ENCODE measurements at places on chromosomes 5 and 9. TPM values are rescaled to one million over a fixed set of nuclear protein-coding genes. Genes with fewer than 3 reads are reported as not detected.
A peak's percentile ranks its signal among the peaks of the same experiment; 100 is the strongest.

- H3K27me3 ChIP-seq: peaks cover 79% of the 10 kb centered on the region
- no peak overlapping the region for H3K27ac ChIP-seq
- H3K4me1 ChIP-seq: no peaks in the 10 kb centered on the region
- H3K36me3 ChIP-seq: no peaks in the 10 kb centered on the region
- DNase-seq: no peak
- H3K4me3 ChIP-seq: no peak overlapping the region
Measured at GRCh38 chr5:174609116-174609515, 115.3 kb upstream of the MSX2 start.

- H3K36me3 ChIP-seq: no peaks in the 10 kb centered on the region
- H3K4me3 ChIP-seq: peak overlapping the region; percentile 59
- peak overlapping the region; percentile 84 for H3K27ac ChIP-seq
- DNase-seq: peak; percentile 79
- peaks cover 56% of the 10 kb centered on the region for H3K4me1 ChIP-seq
Measured at GRCh38 chr5:134506054-134507039, 19.1 kb upstream of the JADE2 start.

The SELENOP gene
- total RNA-seq: 213 TPM

DNA sequence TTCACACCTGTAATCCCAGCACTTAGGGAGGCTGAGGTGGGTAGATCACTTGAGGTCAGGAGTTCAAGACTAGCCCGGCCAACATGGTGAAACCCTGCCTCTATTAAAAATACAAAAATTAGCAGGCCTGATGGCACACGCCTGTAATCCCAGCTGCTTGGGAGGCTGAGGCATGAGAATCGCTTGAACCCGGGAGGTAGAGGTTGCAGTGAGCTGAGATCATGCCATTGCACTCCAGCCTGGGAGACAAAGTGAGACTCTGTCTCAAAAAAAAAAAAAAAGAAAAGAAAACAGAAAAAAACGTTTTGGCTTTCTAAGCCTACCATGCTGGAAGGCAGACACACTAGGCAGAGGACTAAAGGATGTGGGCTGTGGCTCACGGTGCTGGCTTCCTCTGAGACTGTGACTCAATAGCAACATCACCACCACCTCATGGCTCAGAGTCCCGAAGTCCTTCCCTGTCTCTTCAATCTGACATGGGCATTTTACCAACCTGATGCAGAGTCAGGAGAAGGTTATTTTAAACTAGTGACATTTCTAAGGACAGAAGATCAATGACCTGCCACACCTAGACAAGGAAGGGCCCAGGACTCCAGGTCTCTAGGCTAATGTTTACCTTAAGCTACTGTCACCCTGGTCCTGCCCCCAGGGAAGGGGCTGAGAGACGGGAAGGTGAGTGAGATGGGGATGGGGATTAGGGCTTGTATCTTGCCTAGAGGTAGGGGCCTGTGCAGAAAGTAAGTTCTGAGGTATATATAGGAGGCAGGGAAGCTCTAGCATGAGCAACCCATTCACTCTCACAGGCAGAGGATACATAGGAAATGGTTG, 3.7 kb downstream of the ECSCR start:
- peak overlapping the region; percentile 91 for H3K27ac ChIP-seq
- H3K4me3 ChIP-seq: peak overlapping the region; percentile 69
- DNase-seq: no peak
- peaks cover 4% of the 10 kb centered on the region for H3K36me3 ChIP-seq

DNA sequence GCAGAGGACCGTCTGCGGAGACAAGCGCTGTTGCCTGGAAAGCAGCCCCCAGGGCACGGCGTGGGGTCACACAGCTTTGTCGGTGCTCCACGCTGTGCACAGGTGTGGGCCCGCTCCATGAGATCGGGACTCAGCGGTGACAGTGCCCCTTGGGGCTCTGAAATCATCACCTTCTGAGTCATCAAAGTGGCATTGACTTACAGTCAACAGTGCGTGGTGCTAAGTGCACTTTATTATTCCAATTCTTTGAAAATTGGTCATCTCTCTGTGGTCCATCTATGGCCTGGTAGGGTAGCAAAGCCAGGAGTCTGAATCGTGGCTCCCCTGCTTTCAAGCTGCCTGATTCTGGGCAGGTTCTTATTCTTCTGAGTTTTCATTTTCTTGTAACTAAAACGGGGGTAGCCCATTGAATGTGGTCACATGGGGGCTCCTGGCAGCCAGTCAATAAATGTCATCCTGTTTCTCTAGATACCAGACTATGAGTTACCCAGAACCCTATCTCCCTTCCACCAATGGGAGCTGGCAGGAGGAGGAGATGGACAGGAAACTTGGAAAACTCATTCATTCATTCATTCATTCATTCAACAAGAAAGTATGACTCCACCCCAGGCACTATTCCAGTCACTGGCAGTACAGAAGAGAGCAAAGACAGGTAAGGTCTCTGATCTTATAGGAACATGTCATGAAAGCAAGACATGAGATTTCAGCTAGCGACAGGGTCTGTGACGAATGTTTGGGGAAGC, 20.3 kb upstream of the UNC5A start:
- H3K27ac ChIP-seq: no peak overlapping the region
- no peaks in the 10 kb centered on the region for H3K4me1 ChIP-seq
- peaks cover 100% of the 10 kb centered on the region for H3K27me3 ChIP-seq
- no peak for DNase-seq
- no peaks in the 10 kb centered on the region for H3K36me3 ChIP-seq

DNA sequence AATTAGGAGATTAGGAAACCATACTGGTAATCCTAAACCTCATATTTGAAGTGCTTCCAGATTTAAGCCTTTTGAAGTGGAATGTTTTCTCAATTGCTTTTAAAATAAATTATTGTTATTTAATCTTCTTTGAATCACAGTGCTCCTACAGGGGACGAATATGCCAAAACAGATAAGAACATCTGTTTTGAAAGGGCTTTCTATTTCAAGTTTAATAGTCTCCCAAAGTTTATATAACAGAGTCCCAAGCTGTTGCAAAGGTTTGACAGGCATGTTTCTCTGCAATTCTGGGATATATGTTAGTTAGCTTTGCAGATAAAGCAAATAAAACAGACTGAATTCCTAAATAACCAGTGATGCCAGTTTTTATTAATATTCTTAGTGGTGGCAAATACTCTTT, 803.7 kb downstream of the TLE4 start:
- no peaks in the 10 kb centered on the region for H3K36me3 ChIP-seq
- DNase-seq: no peak
- H3K4me1 ChIP-seq: no peaks in the 10 kb centered on the region
- no peak overlapping the region for H3K27ac ChIP-seq
- no peaks in the 10 kb centered on the region for H3K27me3 ChIP-seq
- no peak overlapping the region for H3K4me3 ChIP-seq
